ENCODE measurements at places on chromosomes 1 and 21. TPM values are rescaled to one million over a fixed set of nuclear protein-coding genes. Genes with fewer than 3 reads are reported as not detected.

C2CD4D gene
- not detected for total RNA-seq

FAM72D gene
- 0.68 TPM for total RNA-seq

C1QB gene
- not detected for total RNA-seq

GBP7 gene
- total RNA-seq, result not detected

ATG4C gene
- 5.7 TPM for total RNA-seq

TTC34 gene
- total RNA-seq, result 0.12 TPM

GBP6 gene
- not detected for total RNA-seq

PTCH2 gene
- 0.38 TPM for total RNA-seq

RNF186 gene
- not detected for total RNA-seq

SUSD4 gene
- under 0.01 TPM for total RNA-seq

PAPPA2 gene
- total RNA-seq, result 0.53 TPM

CSMD2 gene
- 3.7 TPM for total RNA-seq

ARMH1 gene
- 0.60 TPM for total RNA-seq

BMP8B gene
- not detected for total RNA-seq

ZNF691 gene
- total RNA-seq, result 8.8 TPM

NOC2L gene
- total RNA-seq, result 94.6 TPM

COL18A1 gene
- 114 TPM for total RNA-seq

OXCT2 gene
- total RNA-seq, result 0.45 TPM

LRRC3 gene
- total RNA-seq, result 0.12 TPM

MCOLN2 gene
- total RNA-seq, result under 0.01 TPM

KIAA1614 gene
- total RNA-seq, result 6.6 TPM

LCK gene
- total RNA-seq, result not detected

KCNJ6 gene
- 0.23 TPM for total RNA-seq

FAM177B gene
- not detected for total RNA-seq

FAM72B gene
- 0.90 TPM for total RNA-seq

KRTAP10-2 gene
- total RNA-seq, result not detected

RHEX gene
- not detected for total RNA-seq

CCDC190 gene
- total RNA-seq, result not detected

CD1E gene
- total RNA-seq, result not detected

TFF2 gene
- not detected for total RNA-seq

GREM2 gene
- 18.4 TPM for total RNA-seq

IFNGR2 gene
- 79.7 TPM for total RNA-seq

LDLRAP1 gene
- total RNA-seq, result 15.6 TPM

WNT9A gene
- total RNA-seq, result 0.23 TPM

ERRFI1 gene
- 14.9 TPM for total RNA-seq

SLAMF8 gene
- not detected for total RNA-seq

OR6N1 gene
- total RNA-seq, result not detected

RXFP4 gene
- not detected for total RNA-seq
